ENCODE measurements at places on chromosomes 3 and 15.

DNA sequence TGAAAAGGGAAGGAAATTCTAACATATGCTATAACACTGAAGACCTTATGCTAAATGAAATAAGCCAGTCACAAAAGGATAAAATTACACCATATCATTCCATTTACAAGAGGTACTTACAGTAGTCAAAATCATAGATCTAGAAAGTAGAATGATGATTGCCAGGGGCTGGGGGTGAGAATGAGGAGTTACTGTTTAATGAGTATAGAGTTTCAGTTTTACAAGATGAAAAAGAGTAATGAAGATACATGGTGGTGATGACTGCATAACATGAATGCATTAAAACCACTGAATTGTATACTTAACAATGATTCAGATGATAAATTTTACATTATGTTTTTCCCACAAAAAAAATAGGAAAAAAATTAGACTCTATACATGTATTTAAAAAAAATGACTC, 152.6 kb downstream of the SCAPER start:
- DNase-seq: no peak

DNA sequence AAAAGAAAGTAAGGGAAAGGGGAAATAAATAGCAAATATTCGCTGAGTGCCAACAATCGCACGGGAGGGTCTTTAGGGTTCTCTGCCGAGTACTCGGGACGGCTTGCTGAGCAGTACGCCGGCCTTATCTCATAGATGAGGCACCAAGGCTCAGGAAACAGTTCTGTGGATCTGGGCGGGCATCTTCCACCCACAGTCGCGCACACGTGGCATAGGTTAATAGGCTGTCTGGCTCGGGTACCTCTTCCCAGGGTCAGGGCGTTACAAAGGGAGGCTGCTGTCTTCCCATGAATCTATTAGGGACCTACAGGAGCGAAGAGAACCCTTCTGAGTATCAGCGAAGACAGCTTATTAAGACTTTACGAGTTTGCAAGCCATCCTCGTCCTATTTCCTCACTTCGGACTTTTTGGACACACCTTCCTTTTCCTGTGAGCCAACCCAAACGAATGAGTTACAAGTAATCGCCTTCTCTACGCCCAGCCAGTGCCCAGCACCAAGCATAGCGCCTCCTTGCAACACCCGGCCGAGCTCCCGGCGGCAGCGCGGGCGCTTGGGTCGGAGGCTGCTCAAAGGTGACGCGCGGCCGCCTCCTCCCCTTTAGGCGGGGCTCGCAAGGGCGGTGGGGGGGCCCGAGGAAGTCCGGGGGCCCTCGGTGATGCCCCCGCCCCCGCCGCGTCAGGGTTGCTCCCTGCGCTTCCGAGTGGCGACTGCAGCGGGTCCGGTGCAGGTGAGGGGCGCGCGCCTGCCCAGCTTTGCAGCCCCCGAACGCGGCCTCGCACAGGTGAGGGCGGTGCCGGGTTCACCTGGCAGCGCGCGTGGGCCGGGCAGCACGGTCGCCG, at the start of gene MCTP2:
Gene MCTP2 (plus strand): TSS at position 679 of the 840 bp plus-strand sequence. CDS start 66,705 bp downstream, outside the sequence.
- DNase-seq: peak; percentile 96

- DNase-seq: peak; percentile 87
These were observed 46.6 kb upstream of the ATP2B2 start for GRCh38 chr3:10551821-10552630.

GRCh38 chr15:52680761-52681160, 1.6 kb upstream of the ATOSA start:
- DNase-seq: no peak

DNA sequence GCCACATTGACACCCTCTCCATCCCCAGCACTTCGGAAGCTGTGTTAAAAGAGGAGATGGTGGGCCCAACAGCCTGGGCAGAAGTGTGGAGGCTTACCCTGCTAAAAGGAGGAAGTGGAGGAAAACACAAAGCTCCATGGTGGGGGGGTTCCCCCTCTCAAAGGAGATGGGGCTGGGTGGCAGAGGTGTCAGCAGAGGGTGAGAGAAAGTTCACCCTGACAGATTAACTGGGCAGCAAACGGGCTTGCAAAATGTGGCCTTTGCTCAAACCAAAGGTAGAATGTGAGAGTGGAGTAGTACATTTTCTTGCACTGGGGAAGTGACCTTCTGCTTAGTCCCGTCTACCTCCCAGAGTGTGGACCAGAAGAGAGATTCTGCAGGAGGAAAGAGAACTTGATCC, 44.7 kb downstream of the MYO1E start:
- no peak for DNase-seq

DNA sequence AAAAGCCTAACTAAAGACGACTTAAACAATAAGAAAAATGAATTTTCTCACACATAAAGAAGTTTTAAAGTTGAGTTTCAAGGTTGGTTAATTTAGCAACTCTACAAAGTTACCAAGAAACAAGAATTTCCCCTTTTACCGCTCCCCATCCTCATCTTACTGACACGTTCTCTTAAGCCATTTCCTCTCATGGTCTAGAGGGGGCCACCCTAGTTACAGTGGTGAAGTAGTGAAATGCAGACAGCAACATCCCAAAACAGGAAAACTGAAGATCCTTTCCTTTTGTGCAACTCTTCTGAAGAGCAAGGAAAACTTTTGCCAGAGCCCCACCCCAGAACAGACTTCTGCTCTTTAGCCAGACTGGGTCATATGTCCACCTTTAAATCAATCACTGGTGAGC, 17.3 kb upstream of the SOX14 start:
- DNase-seq: no peak
